Cerebellar cortex (tissue), 1 donor: ENCODE measurements at places on chromosomes 3 and 15.

GRCh38 chr3:45524565-45524964 is 70.0 kb upstream of the LIMD1 start:
- no peak for DNase-seq

GRCh38 chr15:74789171-74789631 is 7.3 kb downstream of the CSK start:
- DNase-seq, result no peak

DNA sequence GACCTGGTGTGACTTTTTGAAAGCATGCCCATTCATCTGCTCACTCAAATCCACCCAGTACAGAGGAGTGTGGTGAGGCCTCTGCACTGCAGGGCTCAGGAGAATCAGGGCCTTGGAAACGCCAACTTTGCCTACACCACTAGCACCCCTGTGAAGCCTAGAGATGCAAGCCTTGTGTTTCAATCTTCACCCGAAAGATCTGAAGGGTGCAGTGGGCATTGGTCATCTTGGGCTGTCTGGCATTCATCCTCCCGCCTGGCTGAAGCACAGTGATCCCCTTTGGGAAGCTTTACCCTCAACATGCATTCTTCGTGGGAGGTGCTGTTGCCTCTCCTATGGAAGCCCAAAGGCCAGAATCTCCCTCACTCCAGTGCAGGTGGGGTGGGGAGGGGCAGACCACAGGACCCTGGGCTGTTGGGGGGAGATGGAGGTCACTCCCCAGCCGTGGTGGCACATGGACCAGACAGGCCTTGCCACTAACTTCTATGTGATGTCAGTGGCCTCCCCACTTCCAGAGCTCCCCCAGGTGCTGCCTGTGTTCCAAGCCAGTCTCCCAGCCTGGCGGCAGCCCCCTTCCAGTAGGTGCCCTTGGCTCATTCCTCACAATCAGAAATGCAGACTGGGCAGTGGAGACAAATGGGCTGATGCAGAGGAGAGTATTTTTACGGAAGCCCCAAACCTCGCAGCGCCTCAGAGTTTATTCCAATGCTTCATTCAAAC is 92.5 kb downstream of the ADAMTS17 start:
- DNase-seq, result no peak

DNA sequence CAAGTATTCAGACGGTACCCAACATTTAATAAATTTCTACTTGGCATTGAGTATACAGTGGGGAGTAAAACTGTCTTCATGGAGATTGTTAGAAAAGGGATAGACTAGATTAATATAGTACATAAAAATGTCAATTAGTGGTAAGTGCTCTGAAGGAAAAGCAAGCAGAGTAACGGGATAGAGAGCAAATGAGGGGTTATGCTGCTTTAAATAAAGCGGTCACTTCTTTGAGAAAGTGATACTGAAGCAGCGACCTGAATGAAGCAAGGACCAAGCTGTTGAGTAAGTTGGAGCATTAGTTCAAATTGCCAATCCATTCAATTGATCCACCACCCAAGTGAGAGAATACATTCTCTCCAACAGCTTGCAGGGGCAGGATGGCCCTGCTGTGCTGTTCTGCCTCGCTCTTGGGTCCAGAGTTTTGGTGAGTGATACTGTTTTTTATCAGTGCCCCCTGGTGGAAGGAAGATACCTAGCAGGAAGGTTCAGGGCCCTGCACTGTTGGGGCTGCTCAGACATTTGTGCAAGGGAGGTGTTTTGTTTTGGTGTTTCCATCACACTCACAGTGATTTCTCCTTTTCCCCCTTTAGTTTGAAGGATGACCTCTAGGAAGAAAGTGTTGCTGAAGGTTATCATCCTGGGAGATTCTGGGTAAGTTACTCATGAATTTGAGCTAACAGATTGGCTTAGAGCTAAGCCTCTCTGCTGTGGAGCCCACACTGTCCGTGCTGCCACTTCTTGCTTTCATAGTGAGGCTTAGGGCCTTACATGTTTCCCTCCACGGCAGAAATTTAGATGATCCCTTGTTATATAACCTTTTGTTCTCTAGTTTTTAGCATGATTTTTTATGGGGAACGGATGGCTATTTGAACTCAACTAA is 69.0 kb downstream of the RAB7A start:
- peak; percentile 78 for DNase-seq

- no peak for DNase-seq
These were observed 274.7 kb downstream of the RPLP1 start for GRCh38 chr15:69727121-69727924.

DNA sequence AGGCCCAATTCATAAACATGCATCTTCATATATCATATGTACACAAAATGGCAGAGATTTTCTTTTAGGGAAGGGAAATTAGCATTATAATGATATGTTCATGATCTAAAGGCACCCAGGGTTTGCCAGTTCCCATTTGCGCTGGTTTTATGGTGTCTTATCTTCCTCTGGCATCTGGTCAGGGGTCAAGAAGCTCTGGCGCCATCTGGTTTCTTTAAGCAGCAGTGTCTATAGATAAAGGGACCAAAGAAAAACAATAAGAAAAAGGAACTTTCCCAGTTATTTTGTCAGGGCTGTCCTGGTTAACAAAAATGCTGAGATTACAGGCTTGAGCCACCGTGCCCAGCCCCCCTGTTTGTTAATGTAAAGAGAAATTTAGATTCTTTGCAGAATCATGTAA is 3.3 kb upstream of the DCP1A start:
- DNase-seq, result peak; percentile 47

DNA sequence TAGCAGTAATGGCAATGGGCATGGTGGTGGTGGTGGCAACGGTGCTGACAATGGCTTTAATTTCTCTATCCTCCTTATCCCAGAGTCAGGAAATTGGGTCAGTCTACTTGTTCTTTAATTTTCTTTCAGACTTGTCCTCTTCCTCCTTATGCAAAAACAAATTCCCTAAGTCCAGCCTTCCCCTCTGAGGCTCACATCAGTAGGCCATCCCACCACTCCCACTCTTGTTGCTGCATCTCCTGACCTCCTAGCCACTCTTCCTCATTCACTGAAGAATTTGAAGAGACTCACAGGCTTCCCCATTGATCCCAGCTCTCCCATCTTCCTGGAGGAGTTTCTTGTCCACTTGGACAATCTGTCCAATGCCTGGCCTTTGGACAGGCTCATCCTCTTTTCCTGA is 19.9 kb downstream of the DNAJB8 start:
- no peak for DNase-seq

GRCh38 chr15:100002086-100002620 is 268.9 kb upstream of the LYSMD4 start:
- no peak for DNase-seq

DNA sequence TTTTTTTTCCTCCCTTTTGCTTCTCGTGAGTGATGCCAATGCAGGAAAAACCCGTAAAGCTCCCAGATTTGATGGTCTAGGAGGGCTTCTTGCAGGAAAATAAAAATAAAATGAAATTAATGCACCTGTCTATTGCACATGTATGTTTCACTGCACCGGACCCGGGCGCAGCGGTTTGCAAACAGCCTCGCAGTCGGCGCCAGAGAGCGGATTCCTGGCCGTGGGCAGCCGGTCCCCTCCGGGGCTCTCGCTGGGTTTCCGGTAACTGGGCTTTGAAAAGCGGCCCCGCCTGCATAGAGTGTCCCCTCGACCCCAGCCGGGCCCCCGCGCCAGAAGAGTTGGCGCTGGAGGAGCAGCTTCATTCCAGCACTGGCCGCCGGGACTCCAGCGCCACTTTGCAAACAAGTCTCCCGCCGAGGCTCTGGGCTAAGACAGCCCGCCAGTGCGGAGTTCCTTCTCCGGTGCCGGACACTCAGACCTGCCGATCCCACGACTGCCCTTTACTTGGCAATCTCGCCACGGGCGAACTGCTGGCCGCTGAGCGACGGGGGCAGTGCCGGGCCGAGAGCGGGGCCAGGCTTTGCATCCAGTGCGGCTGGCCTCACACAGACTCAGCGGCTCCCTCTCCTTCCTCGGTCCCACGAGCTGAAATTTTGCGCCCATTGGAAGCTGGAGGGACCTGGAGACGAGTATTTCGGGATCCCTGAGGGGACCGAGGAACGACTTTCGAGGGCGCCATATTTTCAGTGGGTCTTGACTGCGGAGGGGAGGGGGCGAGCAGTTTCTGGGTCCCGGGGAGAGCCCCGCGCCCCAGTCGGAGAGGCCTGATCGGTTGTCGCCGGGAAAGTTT is 225.9 kb upstream of the C2CD4B start:
- peak; percentile 47 for DNase-seq

DNA sequence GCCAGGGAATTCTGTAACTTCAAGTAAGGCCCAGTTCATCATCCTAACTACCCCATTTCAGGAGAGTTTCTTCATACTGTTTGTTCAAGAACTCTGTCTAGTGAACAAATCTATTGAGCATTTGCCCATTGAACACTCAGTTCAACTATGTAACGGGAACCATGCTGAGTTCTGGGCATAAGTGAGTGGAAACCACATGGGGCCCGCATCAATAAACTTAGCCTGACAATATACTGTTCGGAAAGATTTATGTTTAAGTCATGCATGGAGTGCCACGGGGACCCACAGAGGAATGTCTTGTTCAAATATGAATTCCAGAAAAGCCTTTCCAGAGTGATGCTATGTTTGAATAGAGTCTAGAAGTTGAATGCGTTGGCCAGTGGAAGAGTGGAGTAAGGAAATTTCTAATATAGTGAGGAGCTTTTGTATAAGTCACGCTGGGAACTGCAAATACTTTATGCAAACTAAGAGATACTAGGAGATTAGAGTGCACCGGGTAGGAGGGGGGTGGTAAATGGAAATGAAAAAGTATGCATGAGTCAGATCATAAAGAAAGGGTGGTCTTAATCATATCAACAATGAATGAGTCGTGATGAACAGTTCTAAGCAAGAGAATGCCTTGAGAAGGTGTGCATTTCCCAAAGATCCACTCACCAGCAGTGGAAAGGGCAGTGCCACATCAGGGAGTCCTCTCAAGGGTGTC is 279.8 kb downstream of the VPS13C start:
- no peak for DNase-seq

DNA sequence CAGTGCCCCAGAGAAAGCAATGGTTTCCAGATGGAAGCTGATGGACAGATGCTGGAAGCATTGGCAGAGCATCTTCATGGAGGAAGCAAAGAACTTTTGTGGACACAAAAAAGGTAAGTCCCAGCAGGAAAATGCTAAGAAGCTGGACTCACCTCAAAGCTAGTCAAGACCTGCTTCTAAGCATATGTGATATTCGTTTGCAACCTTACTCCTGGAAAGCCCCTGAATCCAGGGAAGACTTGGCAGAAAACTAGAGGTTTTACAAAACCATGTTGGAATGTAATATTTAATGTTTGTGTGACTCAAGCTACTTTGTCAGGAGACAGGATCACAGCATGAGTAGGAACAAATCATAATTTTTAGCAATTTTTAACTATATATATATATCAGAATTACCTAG is 288.2 kb downstream of the BCHE start:
- no peak for DNase-seq

- DNase-seq, result no peak
These were observed 67.7 kb downstream of the LDHAL6B start for GRCh38 chr15:59274126-59274970.

DNA sequence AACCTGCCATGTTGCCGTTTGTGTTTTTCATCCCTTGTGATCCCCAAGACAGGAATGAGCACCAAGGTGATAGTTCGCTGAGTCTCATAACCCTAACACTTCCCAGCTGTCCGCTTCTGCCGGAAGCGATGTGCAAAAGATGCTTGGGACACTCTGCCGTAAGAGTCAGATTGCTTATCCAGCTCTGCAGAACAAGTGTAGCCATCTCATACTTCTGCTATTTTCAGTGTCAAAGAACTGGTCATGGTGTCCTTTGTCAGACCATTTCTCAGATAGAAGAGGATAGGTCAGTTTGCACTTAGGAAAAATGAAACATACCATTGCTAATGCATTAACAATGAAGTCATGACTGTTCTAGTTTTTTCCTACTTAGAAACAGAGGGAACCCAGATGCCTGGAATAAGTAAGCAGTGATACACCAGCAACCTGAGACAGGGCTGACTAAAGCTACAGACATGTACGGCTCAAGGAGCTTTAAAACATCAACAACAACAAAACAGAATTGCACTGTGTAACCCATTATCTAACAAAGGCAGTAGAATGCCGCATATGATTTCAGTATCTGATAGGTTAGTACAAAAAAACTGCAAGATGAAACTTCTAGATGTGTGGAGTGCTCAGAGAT is 134.0 kb upstream of the IL12A start:
- DNase-seq, result peak; percentile 69

GRCh38 chr15:82890995-82891390 is 61.5 kb downstream of the HOMER2 start:
- DNase-seq, result no peak

- DNase-seq, result no peak
These were observed 140.8 kb downstream of the TP63 start for GRCh38 chr3:189771842-189772450.

- DNase-seq, result no peak
These were observed 29.2 kb downstream of the SLC6A11 start for GRCh38 chr3:10845001-10845761.

- DNase-seq, result no peak
These were observed 25.7 kb downstream of the PRKCI start for GRCh38 chr3:170247875-170248274.
